ENCODE measurements at places on chromosomes 13 and 19.

DNA sequence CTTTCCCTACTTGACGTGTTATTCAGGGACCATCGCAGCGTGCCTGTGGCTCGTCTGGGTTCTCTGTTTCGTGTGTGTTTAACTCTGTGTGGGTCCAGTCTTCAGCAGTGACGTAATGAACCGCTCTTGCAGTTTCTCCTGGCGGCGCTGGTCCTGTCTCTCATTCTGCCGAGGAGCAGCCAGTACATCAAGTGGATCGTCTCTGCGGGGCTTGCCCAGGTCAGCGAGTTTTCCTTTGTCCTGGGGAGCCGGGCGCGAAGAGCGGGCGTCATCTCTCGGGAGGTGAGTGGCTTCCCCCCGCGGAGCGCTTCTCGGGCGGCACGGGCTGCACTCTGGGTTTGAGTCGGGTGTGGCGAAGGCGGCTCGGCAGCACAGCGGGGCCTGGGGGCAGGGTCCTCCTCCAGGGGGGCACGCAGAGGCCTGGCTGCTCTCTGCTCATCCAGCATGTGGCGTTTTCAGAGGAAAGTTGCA, 36.3 kb upstream of the TFDP1 start:
- DNase-seq: no peak

GRCh38 chr19:38709671-38710415, 34.4 kb downstream of the CAPN12 start:
- DNase-seq: no peak

GRCh38 chr13:45974500-45974899, 78.0 kb downstream of the ZC3H13 start:
- no peak for DNase-seq

GRCh38 chr13:86283031-86283430, 483.8 kb upstream of the SLITRK6 start:
- DNase-seq: no peak

DNA sequence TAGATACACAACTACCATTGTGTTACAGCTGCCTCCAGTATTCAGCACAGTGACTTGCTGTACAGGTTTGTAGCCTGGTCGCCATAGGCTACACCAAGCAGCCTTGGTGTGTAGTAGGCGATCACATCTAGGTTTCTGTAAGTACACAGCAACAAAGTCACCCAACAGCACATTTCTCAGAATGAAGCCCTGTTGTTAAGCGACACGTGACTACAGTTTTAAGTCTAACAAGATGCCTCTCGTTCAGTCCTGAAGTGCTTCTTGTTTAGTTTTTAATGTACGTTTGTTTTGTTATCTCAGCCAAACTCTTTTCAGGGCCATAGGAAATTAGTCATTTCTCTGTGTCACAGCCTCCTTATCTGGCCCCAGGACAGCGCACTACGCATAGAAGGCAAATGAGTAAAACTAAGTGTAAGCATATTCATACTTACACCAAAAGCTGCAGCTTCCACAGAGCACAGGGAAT, 50.0 kb upstream of the GPR183 start:
- no peak for DNase-seq

GRCh38 chr19:33780251-33780650, 16.4 kb upstream of the KCTD15 start:
- DNase-seq: no peak

DNA sequence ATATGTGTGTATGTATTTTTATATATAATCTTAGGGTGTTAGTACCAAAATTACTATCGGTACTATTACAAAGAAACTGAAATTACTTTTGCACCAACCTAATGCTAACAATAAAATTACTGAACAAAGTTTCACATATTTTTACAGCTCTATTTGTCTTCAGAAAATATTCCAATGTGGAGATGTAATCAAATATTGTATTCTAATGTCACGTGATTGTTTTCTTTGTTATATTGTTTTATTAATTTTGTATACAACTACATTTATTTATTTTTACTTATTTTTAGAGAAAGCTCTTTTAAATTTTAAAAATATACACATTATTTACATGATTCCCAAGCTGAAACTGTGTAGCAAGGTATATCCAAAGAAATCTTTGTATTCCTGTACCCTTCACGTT, 227.1 kb upstream of the KLF12 start:
- no peak for DNase-seq

GRCh38 chr13:99930925-99931324, 40.6 kb downstream of the ZIC5 start:
- no peak for DNase-seq

DNA sequence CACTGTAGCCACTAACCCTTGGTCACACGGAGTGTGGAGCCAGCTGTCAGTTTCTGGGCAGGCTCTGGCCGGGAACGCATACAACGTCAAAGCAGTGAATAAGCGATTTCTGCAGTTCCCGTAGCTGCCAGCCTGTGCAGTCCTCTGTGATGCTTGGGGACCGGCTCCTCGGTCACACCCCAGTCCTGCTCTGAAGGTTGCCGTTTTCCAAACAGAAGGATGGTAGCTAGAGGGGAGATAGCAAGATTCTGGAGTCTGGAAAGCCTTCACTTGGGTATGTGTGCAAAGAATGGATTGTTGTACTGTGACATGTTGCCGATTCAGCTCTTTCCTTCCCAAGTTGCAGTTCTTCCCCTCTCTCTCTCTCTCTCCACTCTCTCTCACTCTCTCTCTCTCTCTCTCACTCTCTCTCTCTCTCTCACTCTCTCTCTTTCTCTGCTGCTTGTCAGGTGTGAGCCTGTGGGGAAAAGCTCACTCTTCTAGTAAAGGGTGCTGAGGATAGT, 38.7 kb upstream of the C1QTNF9 start:
- DNase-seq: peak; percentile 69

DNA sequence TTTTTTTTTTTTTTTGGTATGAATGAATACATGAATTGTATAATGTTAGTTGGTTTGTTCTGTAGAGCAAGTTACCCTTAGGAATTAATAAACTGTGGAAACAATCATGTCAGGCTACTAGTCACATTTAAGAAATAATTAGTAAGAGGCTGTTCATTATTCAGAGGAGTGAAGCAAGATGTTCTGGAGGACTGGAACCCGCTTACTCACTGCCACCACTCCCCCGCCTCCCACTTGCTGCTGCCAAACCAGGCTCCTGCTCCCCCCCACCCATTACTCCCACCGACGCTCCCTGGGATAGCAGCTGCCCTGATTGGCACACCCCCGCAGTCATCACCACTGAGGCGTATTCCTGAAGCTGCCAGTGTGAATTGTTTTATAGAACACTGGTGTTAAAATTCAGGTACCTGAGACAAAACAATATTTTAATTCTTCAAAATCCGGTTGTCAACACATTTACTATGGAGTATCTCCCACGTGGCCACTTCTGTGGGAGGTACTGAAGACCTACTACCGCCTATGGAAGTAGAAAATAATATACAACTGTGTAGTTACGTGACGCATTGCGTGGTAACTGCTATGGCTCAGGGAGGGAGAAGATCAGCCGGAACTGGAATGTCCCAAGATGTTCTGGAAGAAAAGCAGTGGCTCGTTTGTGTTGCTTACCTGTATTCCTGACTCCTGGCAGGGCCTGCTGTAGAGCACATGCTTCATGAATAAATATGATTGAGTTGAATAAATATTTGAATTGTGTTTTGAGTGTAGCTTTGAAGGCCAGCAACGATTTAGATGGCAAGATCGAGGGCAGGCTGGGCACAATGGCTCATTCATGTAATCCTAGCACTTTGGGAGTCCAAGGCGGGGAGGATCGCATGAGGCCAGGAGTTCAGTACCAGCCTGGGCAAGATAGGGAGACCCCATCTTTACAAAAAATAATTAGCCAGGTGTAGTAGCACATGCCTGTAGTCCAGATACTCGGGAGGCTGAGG, 1.7 kb downstream of the DPY19L3 start:
- DNase-seq: peak; percentile 86

DNA sequence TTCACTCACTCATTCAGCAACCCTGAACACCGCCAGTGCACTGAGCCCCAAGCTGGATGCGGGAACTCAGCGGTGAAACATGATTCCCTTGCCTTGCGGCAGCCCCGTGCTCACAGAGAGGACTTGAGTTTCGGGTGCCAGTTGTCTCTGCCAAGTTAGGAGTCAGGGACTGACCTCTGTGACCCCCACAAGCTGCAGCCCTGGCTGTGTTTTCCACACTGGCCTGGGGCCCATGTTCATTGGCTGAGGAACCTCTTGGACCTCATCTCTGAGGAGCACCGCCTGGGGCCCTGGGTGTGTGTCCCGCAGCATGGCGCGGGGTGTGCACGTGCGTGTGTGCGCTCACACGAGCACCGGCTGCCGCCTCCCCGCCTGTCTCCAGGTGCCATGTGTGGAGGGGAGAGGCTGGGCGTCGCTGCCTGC, 31.0 kb downstream of the CAPN12 start:
- no peak for DNase-seq

DNA sequence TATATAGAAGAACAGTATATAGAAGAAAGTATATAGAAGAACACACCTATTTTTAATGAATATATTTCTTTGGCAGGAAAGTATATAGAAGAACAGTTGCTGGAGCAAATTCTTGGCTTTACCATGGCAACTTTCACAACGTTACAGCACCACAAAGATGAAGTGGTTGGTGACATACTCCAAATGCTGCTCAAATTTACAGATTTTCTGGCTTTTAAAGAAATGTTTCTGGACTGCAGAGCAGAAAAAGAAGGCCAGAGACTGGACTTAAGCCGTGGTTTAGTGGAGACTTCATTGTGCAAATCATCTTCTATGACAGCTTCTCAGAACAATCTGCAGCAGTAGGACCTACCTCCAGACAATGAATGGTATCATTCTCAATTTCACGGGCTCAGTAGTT, 24.3 kb upstream of the RFXAP start:
- no peak for DNase-seq

- peak; percentile 68 for DNase-seq
Observed at GRCh38 chr19:38543807-38544568, 73.8 kb downstream of the MAP4K1 start.

GRCh38 chr13:71829547-71829946, 37.5 kb downstream of the DACH1 start:
- DNase-seq: no peak

- DNase-seq: no peak
Observed at GRCh38 chr13:47076500-47076899, 179.6 kb upstream of the HTR2A start.

DNA sequence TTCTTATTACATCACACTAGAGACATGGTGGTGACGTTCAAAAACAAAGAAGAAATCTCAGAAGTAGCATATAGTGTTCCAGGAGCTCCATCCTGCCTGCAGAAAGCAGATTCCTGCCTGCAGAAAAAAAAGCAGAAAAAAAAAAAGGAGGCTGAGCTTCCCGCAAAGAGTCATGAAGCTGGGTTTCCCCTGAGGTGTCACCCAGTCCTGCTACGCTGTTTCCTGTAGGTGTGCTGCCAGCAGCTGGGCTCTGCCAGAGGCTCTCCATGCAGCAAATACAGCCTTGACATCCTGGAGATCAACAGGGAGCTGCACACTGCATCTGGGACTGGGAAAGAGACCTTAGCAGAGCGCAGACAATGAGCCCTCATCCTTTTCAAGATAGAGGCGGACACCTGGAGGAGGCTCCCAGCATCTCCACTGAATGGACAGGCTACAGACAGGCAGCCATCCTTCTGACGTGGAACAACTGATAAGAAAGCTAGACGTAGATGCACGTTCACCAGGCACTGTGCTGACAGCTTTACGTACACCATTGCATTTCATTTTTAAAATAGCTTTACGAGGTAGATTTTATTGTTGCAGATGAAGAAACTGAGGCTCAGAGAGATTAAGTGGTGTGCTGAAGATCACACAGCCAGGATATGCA, 350.9 kb downstream of the FOXO1 start:
- DNase-seq: no peak

- DNase-seq: no peak
Observed at GRCh38 chr13:100789968-100790367, 115.4 kb upstream of the TMTC4 start.

- no peak for DNase-seq
Observed at GRCh38 chr13:87919956-87920355, 248.8 kb downstream of the SLITRK5 start.

DNA sequence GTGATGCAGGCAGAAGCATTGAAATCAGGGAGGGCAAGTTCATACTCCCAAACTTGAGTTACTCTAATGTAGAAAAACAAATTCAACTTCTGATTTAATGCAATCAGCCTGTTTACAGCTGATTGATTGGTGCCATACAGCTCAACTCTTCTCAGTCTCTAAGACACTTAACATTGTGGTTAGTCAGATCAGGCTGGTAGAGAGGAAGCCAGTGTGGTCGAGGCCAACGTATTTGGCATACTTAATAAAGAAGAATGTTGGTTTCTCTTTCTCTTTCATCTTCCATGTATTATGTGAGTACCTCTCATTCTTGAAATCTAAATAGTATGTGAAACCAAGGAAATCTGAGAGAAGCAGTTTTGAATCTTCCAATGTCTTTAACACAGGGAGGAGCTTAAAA, 255.0 kb upstream of the SLITRK1 start:
- DNase-seq: no peak

GRCh38 chr19:39370735-39371134, 20.2 kb downstream of the PAF1 start:
- DNase-seq: no peak

- no peak for DNase-seq
Observed at GRCh38 chr13:106596275-106596937, 28.5 kb upstream of the ARGLU1 start.

DNA sequence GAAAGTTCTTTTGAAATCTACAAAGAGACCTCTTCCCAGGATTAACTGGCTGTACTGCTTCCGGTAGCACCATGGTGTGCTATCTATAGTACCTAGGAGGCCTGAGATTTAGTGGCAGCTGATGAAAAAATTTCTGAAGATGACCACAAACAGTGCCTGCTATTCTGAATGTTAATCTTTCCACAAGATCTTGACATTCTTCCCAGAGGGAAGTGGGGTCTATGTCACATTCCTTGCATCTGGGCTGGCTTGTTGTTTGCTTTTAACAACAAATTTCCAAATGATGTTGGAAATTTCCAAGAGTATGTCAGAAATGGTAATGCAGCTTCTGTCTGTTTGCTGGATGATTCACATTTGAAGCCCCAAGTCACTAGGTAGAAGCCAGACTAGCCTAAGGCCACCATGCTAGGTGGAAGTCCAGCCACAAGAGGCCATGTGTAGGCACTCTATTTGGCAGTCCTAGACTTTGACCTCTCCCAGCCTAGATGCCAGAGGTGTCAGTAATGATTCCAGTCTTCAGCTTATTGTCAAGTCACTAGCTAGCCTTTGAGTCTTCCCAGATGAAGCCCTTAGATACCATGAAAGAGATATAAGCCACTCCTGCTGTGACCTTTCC, 22.1 kb downstream of the SPART start:
- DNase-seq: no peak

DNA sequence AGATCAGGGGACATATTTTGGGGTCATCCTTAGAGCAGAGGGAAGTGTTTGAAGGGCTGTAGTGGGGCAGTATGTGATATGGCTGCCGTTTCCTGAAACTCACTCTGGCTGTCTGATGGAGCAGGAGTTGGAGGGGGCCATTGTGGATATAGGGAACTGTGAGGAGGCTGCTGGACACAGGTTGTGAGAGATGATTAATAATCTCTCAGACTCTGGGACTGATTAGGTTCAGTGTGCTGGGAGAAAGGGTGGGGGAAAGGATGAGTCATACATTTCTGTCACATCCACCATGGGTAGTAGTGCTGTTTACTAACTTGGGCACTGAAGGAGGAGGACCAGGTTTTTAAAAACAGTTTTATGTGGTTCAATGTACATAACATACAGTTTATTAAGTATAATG, 4.8 kb downstream of the B3GLCT start:
- peak; percentile 56 for DNase-seq
